NCI-H774 (cell line): ENCODE measurements at places on chromosomes 2 and 18.

- no peak for DNase-seq
These were observed 61.4 kb downstream of the TWIST2 start for GRCh38 chr2:238908960-238909951.

DNA sequence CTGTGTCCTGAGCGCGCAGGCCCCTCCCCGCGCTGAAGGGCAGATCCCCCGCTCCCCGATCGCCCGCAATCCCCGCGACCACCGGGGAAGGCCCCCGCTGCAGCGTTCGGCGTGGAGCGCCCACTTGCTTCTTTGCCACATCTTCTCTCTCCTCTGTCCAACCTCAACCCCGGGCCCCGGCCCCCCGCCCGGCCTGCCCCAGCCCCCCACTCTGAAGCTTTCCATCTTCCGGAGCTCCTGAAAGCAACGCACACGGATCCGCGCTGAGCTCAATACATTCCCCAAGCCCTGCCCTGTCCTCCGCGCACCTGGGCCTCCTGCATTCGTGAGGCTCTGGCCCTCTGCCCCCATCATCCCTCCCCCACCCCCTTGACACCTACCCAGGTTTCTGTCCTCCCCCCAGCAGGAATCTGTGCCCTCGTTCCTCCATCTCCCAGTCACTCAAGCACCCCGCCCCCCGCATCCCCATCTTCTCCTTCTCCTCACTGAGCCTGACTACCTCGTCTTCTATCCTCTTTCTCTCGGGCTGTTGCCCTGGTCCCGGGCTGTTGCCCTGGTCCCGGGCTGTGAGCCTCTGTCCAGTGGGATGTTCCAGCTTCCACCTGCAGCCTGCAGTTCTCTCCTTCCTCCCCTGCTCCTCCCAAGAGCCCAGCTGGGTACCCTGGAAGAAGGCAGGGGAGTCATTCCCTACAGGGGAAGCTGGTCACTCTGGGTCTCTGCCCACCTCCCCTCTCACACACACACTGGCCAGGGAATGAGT lies 7.8 kb downstream of the SPEG start:
- DNase-seq = no peak

DNA sequence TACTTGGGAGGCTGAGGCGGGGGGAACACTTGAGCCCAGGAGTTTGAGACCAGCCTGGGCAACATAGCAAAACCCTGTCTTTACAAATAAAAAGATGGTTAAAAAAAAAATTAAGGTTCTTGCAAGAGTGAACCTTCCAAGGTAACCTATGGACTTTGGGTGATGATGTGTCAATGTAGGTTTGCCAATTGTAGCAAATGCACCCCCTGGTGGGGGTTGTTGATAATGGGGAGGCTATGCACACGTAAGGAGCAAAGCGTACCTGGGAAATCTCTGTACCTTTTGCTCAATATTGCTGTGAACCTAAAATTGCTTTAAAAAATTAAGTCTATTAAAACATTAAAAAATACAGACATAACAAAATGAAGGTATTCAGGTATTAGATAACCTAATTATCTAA lies 70.4 kb downstream of the CWC22 start:
- DNase-seq = no peak

DNA sequence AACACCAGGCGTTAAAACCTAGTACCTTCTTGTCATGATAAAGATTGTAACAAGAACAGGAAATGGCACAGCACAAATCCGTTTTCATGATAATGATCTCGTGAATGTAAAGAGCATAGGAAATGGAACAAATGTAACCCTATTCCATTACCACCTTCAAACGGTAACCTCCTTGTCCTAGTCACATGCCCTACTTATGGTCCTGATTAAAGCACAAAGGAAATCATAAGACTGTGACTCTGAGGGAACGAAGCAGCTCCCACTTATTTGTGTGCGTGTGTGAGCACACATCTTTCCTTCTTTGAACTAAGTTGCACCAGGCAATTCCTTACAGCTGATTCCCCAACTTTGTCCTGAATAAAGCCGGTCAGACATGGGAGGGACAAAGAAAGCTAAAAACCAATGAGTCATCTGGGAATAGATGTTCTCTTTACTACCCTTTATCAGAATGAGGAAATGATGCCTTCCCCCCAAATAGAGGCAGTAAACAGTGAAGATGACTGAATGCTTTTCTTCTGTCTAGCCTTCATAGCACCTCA lies 192.6 kb downstream of the IKZF2 start:
- DNase-seq = no peak

DNA sequence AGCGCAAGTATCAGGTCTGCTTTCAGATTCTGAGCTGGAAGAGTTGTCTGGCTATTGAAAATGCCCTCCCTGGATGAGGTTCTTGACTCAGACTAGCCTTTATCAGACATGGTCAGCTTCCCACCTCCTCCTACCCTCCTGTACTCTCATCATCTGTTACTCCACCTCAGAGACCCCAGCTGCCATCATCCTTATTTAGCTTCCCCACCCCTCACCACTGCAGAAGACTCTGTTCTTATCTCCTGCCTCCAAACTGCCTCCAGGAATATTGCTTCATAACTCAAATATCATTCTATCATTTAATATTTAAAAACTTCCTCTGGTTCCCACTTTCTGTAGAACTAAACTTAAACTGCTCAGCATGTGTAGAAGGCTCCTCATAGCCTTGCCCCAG lies 31.1 kb upstream of the PPP3R1 start:
- no peak for DNase-seq

DNA sequence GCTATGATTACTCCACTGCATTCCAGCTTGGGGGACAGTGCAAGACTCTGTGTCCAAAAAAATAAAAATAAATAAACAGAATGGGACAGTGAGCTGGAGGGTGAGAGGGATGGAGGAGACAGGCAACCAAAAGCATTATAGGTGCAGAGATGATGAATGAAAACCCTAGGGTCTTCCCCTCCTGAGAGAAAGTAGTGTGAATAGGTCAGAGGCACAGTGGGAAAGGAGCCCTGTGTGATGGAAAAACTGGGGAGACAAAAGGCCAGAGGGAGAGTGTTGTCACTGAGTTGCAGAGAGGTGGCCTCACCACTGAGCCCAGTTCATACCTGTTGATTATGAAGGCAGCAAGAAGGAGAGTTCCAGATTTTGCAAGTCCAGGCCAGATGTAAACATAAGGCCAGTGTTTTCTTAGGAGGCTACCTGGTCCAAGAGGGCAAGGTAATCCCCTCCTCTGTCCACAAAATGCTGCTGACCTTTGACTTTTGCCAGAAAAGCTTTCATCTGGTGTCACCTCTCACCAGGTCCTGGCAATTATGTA lies 17.6 kb upstream of the AGFG1 start:
- no peak for DNase-seq

DNA sequence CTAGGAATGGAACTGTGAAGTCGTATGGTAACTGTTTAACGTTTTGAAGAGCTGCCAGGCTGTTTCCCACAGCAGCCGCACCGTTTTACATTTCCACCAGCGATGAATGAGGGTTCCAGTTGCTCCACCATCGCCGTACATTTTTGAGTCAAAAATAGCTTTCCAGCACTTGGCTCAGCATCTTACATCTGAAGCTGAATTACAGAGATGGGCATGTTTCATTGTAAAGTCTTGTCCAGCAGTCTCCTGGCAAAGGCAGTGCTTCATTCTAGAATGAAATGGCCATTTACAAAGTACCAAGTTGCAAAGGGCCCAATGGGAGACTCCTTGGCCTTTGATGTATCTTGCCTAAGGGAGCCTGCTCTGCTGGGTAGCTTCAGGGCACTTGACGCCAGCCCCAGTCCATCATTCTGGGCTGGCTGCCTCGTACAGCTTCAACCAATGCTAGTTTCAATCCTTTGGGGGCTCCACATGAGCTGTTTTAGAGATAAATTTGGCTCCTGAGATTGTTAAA lies 45.1 kb downstream of the ATIC start:
- no peak for DNase-seq

DNA sequence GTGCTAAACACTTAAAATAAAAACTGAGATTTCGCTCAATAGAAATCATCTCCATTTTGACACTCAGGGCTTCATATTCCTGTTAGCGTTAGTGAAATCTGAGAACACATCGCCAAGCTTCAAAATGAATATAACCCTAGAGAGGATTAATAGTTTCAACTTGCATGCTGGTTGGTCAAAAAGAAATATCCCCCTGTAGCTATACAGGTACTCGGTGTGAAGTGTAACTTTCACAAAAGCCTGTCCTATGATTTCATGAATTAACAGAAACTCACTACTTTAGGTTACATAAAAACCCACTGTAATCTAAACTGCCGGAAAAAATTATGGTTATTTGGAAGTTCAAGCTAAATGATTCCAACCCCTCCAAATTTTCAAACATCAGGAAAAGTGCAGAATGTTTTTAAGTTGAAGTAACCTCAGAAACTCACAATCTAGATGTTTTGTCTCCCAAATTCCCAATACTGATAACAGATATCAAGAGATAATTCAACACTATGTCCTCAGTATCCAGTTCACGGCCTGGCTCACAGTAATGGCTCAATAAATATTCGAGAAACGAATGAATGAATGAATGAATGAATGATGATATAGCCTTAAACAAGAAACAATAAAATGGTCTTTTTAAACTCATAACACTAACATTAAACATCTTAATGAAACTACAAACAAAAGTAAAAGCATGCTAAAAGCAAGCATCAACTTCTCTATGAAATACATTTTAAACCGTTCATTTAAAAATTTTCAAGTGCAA lies 2.5 kb downstream of the TLK1 start:
- no peak for DNase-seq

DNA sequence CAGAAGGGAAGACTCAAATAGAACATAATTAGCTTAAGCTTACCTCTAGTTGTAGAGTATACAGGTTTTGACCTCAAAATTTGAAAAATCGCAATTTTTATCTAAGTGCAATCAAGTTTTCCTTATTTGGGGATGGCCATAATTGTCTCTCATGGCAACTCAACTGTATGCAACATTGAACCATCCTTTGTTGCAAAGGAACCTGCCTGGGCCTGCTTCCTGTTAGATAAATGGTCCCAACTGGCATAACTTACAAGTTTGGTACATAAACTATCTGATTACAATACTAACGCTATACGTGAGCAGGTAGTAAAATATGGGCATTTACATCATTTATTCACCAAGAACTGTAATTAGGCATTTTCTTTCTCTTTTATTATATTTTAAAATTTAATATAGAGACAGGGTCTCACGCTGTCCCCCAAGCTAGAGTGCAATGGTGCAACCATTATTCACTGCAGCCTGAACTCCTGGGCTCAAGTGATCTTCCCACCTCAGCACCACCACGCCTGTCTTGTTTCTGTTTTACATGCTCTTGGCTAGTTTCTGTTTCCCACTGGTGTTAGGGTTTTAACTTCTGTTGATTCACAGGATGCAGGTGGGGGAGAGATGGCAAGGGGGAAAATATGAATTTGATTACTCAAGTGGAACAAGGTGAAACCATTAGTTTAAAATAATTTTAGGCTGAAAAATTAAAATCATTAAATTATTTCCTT lies 55.3 kb upstream of the B3GNT2 start:
- no peak for DNase-seq

DNA sequence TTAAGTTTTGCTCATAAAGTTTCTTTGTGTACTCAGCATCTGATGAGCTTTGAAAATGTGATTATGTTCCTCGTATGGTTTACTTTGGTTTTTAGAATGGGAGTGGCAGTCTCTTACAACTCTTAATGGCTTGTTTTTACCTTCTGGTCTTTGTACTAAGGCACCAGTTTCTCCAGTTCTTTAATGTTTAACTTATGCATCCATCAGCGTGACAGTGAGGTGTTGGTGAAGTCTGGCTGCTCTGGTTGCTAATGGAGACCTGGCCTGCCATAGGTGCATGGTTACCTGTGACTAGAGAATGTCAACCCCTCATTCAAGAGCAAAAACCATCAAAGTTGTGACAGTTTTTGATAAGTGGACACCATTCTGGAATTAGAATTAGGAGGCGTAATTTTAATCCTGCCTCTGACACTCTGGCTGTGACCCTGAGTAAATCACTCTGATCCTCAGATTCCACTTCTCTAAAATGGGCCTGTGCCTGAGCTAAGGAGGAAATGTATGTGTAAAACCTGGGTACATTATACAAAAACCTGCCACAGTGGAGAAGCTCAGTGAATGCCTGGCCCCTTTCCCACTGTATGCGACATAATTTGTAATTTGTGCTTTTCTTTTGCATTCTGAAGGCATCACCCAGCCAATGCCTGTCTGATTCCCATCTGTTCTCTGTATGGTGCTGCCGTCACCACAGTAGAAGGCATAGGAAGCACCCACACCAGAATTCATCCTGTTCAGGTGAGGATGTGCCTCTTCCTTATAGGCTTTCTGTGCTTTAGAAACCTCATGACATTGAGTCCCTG lies 11.2 kb downstream of the AOX1 start:
- DNase-seq = no peak

DNA sequence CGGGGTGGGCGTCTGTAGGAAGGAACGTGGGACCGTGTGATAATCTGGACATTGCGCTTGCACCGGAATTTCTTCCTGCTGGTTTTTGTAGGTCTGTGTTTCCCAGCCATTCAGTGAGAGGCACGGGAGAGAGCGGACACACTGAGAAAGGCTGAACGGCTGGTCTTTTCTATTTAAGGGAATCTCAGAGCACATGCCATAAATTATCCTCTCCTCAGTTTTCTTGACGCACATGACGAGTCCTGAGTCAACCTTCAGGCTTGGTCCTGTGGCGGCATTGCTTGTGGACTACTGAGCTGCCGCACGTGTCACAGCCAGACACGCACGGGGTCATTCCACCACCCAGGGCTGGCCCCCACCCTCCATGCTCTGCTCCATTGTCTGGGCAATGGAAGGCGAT lies 519.3 kb upstream of the ID2 start:
- DNase-seq = no peak

DNA sequence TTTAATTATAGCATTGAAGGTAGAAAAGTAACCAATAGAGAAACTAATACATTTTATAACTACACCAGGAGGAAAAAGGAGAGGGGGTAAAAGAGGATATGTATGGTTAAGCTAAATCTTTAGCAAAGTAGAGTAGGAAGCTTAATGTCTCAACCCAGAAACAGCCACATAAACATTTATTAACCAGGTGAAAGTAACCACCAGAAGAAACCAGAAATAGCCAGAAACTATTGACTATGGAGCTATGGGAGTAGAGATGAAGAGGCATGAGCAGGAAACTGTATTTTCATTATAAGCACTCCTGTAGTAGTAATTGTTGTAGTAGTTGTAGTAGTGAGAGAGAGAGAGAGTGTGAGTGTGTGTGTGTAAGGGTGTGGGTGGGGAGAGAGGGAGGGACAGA lies 617.5 kb upstream of the CHAC2 start:
- DNase-seq = no peak

DNA sequence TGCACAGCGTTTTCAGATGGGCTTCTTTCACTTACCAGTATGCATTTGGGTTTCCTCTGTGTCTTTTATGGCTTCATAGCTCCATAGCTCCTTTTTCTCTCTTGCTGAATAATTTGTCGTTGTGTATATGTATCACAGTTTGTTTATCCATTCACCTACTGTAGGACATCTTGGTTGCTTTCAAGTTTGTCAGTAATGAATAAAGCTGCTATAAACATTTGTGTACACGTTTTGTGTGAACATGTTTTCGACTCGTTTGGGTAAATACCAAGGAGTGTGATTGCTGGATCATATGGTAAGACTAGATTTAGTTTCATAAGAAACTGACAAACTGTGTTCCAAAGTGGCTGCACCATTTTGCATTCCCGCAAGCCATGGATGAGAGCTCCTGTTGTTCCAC lies 94.7 kb downstream of the FAM168B start:
- DNase-seq = no peak

- DNase-seq = no peak
These were observed 70.7 kb downstream of the NEDD4L start for GRCh38 chr18:58114766-58115165.

- no peak for DNase-seq
These were observed 18.9 kb downstream of the AAK1 start for GRCh38 chr2:69624611-69625010.

- no peak for DNase-seq
These were observed 125.1 kb upstream of the LMAN1 start for GRCh38 chr18:59484131-59484530.

- no peak for DNase-seq
These were observed 14.8 kb upstream of the SLC40A1 start for GRCh38 chr2:189595417-189595816.
